ENCODE measurements at places on chromosomes 3 and 15.

GRCh38 chr3:155462672-155463071 is 169.2 kb upstream of the STRIT1 start:
- no peak for DNase-seq

DNA sequence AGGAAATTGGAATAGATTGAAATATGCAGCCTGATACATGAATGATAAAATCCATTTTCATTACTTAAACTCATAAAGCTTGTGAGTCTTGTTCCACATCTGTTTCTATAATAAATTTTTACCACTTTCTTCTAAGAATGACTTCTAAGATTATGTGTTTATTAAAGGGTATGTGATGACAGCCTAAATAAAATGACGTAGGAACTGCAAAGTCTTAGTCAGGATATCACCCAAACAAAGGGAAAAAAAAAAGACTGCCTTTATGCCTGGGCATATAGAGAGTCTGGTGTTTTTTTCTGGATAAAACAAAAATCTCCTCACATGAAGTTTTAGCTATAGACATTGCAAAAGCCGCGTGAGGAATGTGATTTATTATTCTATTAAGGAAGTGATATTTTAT is 844.0 kb downstream of the DIPK2A start:
- no peak for DNase-seq

- DNase-seq = no peak
Observed at GRCh38 chr15:61184431-61184830, 44.7 kb downstream of the RORA start.

DNA sequence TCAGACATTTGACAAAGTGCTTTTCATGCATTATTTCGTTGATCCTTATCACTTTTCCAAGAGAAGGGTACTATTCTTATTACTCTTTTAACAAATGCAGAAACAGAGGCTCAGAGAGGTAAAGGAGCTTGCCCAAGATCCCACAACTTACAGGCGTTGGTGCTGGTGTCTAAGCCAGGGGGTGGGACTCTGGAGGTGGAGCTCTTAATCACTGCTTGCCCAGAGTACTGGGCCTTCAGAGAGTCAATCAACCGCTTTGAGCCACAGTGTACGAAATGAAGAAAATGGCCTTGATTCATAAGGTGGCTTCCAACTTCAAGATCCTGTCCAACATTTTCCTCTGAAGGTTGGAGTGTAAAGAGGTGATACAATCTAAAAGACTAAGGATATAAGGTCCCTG is 211.5 kb downstream of the NECTIN3 start:
- DNase-seq = no peak

GRCh38 chr3:108894981-108895380 is 58.7 kb downstream of the GUCA1C start:
- no peak for DNase-seq
